Activated CD8-positive, alpha-beta T cell treated with anti-CD3 and anti-CD28 coated beads for 36 hours (primary cell): ENCODE measurements at places on chromosomes 7 and 10.

- peak; percentile 0 for DNase-seq
Measured at GRCh38 chr10:46523119-46523961, 33.1 kb downstream of the GPRIN2 start.

- DNase-seq, result no peak
Measured at GRCh38 chr10:100887761-100888296, 24.9 kb upstream of the SLF2 start.

DNA sequence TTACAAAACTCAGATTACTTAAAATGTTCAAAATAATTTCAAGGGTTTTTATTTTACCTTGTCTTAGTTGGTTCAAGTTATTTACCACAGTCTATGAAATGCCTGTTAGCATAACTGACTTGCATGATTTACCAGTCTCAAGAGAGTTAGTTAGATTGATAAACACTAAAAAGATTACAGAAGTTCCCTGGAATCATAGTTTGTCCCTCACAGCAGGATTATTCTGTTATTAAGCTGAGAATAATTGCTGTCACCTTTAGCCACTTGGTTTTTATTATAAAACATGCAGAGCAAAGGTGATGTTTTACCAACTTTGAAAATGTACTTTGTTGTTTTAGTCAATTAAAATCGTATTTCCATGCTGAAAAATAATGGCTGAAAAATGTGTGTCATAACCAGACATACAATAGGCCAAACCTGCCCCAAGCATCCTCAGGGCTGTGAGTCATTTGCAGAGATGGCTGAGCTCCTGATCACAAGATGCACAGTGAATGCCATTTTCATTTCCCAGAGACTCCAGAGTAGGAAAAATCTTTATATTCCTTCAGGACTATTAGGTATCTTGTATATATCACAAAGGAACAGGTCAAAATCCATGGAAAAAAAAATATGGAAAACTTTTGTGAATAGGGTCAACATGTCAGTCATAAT, 87.8 kb upstream of the DKK1 start:
- no peak for DNase-seq

DNA sequence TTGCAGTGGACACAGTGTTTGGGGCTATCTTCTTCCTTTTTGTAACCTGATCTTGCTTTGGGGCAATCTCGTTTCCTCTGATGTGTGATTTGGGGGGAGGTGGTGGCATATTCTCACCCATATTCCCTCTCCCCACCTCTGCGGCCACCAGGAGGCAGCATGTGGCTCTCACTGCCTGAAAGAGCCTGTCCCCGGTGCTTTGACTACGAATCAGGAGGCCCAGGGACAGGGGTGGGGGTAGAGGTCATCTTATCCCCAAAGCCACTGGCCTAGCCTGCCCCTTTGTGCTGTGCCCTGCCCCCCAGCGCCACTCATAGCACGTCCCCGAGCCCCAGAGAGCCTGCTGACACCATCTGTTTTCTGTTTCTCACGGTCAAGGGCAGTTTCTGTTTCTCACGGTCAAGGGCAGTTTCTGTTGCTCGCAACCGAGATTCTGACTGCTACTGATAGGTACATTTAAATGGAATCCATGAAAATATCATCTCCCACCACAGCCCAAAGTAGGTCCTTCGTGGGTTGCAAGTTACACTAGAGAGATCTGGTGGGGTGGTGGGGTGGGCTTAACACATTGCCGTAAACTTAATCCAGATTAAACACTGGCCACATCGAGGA, 28.2 kb downstream of the PHYH start:
- peak; percentile 70 for DNase-seq

GRCh38 chr7:98357751-98358161, 43.1 kb downstream of the BAIAP2L1 start:
- no peak for DNase-seq

DNA sequence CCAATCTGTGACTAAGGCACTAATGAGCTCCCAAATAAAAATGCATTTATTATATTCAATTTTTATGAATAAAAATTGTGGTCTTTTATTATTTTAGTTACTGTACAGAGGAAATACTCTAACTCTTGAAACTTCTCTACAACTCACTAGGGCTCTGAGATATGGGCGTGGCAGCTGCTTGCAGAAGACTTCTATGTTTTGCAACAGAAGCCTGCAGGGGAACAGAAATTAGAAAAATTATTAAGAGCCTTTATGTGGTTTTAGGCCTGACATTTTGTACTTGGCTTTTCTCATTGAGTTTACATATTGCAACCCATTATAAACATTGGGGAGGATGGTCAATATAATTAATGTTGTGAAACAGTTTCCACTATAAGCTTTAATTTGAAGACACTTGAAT, 581.4 kb downstream of the TNS3 start:
- DNase-seq, result no peak

DNA sequence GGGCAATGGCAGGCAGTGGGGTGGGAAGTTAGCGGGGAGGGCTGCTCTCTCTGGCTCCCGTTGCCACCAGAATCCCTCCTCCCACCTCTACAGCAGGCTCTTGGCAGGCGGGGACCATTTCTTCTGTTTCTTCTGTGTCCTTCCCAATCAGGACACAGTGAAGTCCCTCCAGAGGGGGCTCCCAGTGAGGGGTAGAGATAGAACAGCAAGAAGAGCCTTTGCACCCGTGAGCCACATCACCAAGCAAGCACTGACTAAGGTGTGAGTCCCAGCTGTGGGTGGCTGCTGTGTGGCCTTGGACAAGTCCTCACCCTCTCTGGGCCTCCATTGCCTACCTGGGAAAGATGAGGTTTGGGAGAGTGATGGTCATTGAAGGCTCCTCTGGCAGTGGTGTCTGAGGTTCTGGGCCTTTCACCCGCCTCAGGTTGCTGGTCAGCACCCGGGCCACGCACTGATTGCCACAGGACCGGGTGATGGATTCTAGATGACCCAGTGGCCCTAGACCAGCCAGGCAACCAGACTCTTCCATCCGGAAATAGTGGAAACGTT, 26.0 kb upstream of the PCBD1 start:
- DNase-seq, result no peak
